NCI-H1436 treated with DMSO at 0.1 percent for 48 hours (cell line): ENCODE measurements at places on chromosomes 1 and 21.

DNA sequence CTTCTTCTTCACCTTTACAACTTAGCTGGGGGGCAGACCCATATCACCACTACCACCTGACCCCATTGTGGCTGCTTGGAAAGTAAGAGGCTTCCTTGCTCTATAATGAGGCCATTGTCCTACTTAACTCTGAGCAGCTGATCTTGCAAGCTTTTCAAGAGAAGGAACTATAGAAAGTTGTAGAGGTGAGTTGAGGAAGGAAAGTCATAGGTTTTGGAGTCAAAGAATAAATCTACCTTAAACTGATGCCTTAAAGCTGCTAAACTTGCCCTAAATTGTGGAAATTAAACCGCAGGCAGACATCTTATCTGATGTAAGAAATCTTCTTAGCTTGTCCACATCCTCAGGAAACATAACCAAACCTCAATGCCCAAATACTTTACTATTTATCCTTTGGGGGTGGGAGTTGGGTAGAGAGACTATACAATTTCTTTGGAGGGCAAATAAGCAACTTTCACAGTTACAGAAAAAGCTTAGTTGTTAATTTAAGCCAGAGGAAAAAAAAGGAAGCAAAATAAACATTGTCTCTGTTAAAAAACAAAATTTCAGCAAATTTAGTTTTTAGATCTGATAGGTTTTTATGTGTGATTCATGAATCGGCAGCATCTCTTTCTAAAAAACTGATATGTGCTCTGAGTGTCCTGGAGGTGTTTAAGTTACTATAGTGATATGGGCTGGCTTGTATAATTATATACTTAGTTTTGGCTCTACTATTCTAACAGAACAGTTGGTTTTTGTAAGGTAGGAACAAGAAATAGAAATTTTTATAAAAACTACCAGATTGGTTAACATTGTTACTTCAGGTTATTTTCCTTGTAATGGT, 4.7 kb downstream of the IL23R start:
- DNase-seq = no peak

DNA sequence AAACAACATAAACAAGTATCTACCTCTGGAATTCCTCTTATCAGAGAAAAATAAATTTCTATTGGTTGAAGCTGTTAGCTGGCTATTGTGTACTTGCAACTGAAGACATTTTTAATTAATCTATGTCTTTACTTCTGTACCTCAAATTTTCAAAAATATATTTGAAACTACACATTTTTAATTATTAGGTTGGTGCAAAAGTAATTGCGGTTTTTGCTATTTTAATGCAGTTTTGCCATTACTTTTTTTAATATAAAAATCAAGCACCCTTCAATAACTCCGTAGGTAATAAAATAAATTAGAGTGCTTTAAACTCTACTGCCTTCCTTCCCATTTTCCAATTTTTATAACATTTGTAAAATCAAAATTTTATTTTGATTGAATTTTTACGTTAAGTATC, 262.1 kb upstream of the DUSP10 start:
- DNase-seq = no peak

GRCh38 chr1:172883844-172884243, 166.9 kb downstream of the TNFSF18 start:
- no peak for DNase-seq

DNA sequence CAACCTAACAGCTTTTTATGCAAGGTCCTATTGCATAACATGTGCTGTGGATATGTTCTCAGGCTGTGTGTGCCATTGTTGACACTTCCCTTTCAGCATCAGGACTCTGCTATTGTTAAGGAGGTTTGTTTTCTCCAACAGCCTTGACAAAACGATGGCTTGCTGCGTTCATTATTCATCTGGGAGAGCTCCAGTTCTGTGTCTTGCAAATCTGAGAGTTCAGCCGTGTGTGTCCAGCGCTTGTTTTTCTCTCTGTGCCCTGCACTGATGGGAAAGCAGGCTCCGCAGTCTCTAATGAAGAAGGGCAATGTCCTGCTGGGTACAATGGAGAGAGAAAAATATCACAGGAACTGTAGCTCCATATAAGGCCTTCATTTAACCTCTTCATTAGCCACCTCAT, 63.7 kb downstream of the CLDN17 start:
- DNase-seq = no peak

DNA sequence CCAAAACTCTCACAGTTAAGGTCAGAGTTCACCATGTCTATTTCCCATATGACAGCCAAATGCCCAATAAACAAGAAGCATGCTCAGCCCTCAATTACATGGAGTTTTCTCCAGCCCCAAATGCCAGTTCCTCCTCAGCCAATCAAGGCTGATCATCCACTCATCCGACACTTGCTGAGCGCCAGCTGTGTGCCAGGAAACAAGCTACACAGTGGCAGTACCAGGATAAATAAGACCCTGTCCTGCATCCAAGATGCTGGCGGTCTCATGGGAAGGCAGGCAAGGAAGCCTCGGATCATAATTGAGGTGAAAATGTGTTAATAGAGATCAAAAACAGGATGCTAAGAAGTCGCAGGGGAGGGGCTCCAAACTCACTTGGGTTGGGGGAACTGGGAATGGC, 7.7 kb downstream of the ZBTB17 start:
- DNase-seq = no peak

GRCh38 chr1:13766592-13767564, 66.9 kb downstream of the PRDM2 start:
- DNase-seq = no peak

- no peak for DNase-seq
These were observed 1.2 kb upstream of the C1orf198 start for GRCh38 chr1:230869500-230869899.

- no peak for DNase-seq
These were observed at the start of gene LMX1A for GRCh38 chr1:165355977-165356811. Gene LMX1A (minus strand): TSS chr1:165356715. CDS start chr1:165355559, 1,156 bp downstream.
